ENCODE measurements at places on chromosomes 12 and 14.

DNA sequence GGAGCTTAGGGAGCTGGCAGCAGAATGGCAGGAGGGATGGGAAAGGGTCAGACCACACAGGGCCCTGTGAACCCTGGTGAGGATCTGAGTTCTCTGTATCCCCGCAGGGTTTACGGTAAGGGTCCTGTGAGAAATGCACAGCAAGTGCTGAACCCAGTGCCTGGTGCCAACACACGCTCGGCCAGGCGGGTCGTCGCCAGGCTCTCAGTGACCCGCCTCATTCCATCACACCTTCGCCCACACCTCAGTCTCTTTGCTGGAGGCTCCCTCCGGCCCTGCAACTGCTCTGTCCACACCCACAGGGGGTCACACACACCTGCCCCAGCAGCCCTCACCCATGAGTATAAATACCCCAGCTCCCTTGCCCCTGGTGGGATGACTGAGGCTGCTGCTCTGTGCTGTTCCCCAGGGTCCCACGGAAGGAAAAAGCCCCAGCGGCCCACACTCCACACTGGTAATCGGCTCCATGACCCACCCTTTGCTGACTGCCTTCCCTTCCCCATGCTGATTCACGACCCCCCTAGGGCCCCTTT, 23.1 kb downstream of the CAMKK2 start:
- no peak for DNase-seq

- DNase-seq = peak; percentile 54
Observed at GRCh38 chr12:92365333-92365732, 219.7 kb upstream of the BTG1 start.

- DNase-seq = peak; percentile 76
Observed at GRCh38 chr12:106246891-106247673, 738 bp downstream of the CKAP4 start.

DNA sequence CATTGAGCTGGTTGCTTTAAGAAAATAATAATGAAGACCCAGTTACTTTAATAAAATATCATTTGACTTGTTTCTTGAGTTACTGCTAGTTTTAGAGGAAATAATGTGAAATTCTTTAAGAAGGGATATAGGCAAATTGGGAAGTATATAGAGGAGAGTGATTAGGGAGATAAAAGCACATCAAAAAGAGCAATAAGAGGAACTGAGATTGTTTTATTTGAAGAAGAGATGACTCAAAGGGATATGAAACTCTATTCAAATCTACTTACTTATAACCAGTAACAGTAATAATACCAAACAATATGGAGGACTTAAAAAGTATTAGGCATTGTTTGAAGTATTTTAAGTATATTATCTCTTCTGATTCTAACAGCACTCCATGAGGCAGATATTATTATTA, 37.1 kb downstream of the LRRK2 start:
- no peak for DNase-seq

DNA sequence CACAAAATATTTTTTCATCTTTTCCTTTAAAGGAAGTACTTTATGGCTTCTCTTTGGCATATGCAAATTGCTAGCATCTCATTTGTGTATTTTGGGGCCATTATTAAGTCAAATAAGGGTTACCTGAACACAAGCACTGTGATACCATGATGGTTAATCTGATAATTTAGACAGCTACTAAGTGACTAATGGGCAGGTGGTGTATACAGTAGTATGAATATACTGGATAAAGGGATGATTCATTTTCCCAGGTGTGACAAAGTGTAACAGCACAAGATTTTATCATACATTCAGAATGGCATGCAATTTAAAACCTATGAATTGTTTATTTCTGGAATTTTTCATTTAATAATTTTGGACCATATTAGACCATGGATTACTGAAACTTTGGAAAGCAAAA, 27.2 kb upstream of the ANO4 start:
- no peak for DNase-seq

GRCh38 chr14:74859757-74860552, 16.0 kb downstream of the PROX2 start:
- no peak for DNase-seq

DNA sequence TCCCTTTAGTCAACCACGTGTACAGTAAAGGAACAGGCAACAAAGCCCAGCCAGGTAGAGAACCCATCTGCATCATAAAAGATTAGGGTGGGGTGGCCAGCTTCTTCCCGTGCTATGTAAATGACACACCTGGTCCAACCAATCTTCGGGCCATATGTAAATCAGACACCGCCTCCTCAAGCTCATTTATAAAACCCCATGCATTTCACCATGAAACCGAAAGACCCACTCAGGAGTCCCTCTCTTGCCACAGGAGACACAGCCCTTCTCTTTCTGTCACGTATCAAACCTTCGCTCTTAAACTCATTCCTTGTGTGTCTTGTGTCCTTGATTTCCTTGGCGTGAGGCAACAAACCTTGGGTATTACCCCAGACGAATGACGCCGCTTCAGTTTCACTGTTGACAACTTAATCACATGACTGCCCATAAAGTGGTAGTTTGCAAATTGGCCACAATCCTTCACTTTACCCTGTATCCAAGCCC, 59.8 kb upstream of the TBPL2 start:
- no peak for DNase-seq

- DNase-seq = peak; percentile 88
Observed at GRCh38 chr12:80798281-80798680, 81.6 kb downstream of the MYF5 start.

- peak; percentile 31 for DNase-seq
Observed at GRCh38 chr14:103385929-103386712, 906 bp downstream of the MARK3 start.
